ENCODE measurements at places on chromosomes 1 and 21. TPM values are rescaled to one million over a fixed set of nuclear protein-coding genes. Genes with fewer than 3 reads are reported as not detected.

- no peak for DNase-seq
Measured at GRCh38 chr1:179549368-179549700, 26.4 kb downstream of the NPHS2 start.

DNA sequence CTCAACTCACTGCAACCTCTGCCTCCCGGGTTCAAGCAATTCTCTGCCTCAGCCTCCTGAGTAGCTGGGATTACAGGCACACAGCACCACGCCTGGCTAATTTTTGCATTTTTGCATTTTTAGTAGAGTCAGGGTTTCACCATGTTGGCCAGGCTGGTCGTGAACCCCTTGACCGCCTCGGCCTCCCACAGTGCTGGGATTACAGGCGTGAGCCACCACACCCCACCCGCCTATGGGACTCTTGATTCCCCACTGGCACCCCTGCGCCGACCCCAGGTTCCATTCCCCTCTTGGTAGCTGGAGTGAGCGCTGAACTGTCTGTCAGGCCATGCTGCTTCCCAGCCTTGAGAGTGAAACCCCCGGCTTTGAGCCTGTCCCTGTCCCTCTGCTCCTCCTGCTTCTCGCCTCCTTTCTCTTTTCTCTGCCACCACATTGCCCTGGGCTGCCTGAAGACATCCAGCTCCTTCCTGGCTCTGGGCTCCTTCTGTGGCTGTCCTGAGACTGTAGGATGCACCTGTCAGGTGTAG lies 48.8 kb downstream of the IER5 start:
- DNase-seq = no peak

DNA sequence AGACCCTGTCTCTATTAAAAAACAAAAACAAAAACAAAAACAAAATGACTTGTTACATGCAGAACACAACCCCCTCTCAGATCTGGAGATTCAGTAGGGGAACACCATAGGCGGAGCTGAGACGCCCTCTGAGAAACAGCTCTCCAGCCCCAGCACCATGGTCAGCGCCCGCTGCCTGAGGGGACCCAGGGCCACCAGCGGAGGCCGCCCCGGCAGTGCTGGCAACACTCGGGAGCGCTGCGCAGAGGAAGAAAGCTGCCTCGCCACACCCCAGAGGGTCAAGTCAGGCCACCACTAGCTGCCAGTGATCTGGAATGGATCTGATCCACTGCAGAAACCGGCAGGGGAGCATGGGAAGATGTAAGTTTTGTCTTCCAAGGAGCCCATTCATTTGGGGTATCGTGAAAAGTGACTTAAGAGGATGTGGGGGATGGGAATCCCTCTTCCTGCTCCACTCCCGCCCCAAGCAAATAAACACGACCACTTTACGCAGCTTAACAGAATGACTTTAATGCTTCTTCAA lies 3.1 kb downstream of the ACTA1 start:
- no peak for DNase-seq

DNA sequence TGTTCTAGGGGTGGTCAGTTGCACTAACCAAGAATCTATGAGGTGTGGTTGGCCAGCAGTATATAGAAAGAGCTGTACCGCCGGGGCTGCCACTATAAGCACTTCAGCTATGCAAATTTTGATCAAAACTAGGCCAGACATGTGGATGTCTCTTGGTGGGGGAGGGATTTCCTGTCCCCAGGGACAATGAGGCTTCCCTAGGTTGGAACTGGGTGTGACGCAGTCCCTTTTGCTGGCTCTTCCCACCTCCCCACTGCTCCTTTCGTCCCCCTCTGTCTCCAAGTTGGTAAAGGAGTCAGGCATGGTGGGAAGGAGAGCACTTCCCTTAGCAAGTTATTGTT lies 13.6 kb downstream of the SDCCAG8 start:
- no peak for DNase-seq

- no peak for DNase-seq
Measured at GRCh38 chr1:101237229-101237837, 514 bp downstream of the S1PR1 start.

GRCh38 chr1:245650441-245650960 lies 495.7 kb downstream of the KIF26B start:
- DNase-seq = no peak

- peak; percentile 50 for DNase-seq
Measured at GRCh38 chr21:44943005-44943685, 3.3 kb downstream of the SLX9 start.

GRCh38 chr1:163263818-163264655 lies 57.7 kb upstream of the NUF2 start:
- DNase-seq = no peak

- DNase-seq = no peak
Measured at GRCh38 chr1:55071477-55071876, 32.1 kb downstream of the PCSK9 start.

DNA sequence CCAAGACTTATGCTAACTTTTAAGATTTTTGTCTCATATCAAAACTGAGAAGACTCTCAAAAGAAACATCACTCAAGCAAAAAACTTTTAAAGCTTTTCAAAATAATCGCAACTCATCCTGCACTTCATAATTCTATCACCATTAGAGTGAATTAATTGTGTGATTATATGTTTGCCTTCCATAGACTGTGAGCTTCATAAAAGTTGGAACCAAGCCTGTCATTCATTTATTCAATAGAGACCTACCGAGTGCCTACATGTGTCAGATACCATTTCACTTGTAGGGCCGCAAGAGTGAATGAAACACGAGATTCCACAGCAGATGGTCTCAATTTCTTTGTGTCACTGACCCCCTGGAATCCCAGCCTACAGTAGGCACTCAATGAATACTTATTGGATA lies 106.4 kb downstream of the RHOU start:
- DNase-seq = no peak

DNA sequence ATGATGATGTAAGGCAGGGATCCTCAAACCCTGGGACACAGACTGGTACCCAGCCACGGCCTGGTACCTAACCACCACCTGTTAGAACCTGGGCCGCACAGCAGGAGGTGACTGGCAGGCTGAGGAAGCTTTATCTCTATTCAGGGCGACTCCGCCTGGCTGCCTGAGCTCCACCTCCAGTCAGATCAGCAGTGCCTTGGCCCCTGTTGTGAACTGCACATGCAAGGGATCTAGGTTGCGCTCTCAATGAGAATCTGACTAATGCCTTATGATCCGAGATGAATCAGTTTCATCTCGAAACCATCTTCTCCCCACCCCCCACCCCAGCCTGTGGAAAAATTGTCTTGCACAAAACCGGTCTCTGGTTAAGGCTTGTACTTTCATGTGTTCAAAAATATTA lies 4.2 kb downstream of the RNPC3 start:
- peak; percentile 61 for DNase-seq

- DNase-seq = no peak
Measured at GRCh38 chr1:200795156-200795555, 56.5 kb downstream of the CAMSAP2 start.

- no peak for DNase-seq
Measured at GRCh38 chr1:149937759-149938158, 1.1 kb upstream of the MTMR11 start.

ADORA3 gene
- total RNA-seq = not detected

MAB21L3 gene
- 0.21 TPM for total RNA-seq

TLCD4 gene
- 2.4 TPM for total RNA-seq

PODN gene
- 4.1 TPM for total RNA-seq

FAM72C gene
- not detected for total RNA-seq

LAPTM5 gene
- 0.15 TPM for total RNA-seq

LRRIQ3 gene
- 0.23 TPM for total RNA-seq

NUP210L gene
- total RNA-seq = 0.19 TPM

Data from chondrocyte (in vitro differentiated cells).